ENCODE measurements at places on chromosomes 3 and 15.

DNA sequence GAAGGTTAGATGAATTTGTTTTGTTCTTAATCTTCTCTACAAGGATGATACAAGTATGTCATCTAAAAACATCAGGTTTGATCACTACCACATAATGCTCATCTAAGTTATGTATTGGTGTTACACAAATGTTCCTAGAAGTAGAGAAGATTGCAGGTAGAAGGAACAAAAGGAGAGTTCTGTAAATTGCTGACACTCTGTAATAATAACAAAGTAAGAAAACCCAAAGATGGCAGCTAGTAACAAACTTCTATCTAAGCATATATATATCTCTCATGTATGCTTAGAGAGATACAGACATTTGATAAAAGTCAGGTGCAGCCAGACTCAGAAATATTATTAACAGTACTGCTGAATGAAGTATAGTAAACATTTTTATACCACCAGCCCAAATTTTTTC lies 20.2 kb upstream of the CFAP44 start:
- no peak for DNase-seq

DNA sequence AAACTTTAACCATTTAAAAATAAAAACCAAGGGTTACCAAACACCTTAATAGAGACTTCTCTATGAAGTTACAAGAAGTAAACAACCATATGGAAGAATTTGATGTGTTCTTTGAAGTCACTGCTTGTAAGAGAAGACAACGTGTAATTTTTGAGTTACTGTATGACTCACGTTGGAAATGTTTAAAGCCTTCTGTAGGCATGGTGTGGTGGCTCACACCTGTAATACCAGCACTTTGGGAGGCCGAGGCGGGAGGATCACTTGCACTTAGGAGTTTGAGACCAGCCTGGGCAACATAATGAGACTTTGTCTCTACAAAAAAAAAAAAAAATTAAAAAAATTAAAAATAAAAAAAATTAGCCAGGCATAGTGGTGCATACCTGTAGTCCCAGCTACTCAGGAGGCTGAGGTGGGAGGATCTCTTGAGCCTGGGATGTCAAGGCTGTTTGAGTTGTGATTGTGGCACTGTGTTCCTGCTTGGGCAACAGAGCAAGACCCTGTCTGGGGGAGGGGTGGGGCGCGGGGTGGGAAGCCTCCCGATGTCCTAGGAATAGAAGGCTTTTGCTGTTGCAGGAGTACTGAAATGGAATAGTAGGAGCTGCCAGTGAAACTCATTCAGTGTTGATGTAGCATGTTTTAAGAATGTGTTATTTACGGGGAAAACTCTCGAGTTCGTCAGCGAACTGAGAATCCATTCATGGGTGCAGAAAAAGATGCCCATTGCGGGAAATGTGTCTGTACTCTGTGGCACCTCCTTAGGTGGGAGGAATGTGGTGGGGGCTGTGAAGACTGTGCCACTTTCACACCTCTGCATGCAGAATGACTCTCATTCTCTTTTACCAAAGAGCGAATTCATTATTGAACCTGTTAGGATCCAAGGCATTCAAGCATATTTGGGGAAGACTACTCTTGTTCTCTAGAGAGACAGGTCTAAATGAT lies 134.2 kb downstream of the FNDC3B start:
- peak; percentile 18 for DNase-seq

GRCh38 chr3:182810574-182811268 lies 17.4 kb downstream of the ATP11B start:
- no peak for DNase-seq

DNA sequence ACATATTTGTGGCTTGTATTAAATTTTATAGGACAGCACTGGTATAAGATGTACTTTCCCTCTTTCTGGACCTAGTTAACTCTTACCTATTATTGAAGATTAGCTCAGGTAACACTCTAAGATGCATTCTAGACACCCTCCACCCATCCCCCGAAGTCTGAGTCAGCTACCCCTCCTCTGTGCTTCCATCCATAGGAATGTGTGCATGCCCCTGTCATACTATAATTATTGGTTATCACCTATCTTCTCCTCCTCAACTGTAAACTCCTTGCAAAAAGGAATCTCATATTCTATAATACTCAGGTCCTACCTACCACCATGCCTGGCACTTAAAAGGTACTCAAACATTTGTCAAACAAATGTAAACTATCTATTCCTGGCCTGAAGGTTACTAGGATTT lies 3.0 kb downstream of the PEAK1 start:
- no peak for DNase-seq

DNA sequence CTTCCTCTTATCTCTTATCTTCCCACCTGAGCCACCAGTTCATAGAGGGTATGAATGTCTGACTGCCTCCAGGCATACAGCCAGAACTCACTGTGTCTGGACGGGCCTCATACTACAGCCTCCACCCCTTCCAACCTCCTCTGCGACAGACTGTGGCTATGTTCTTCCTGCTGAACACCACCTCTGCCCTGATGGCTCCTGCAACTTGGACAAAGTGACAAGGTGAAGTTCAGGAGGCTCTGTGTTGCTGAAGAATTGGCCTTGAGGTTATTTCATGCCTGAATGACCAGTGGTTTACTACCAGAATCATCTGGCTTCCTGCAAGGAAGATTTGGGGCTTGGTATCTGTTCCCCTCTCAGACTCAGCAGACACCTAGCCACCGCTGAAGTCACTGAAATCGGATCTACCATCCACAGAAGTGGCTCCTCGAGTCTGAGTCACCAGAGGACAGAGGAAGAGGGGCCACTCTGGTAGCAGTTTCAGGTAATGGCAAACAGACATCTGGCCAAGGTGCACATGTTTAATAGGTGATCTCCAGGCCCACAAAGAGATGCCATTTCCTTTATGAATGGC lies 14.2 kb upstream of the ULK3 start:
- no peak for DNase-seq

DNA sequence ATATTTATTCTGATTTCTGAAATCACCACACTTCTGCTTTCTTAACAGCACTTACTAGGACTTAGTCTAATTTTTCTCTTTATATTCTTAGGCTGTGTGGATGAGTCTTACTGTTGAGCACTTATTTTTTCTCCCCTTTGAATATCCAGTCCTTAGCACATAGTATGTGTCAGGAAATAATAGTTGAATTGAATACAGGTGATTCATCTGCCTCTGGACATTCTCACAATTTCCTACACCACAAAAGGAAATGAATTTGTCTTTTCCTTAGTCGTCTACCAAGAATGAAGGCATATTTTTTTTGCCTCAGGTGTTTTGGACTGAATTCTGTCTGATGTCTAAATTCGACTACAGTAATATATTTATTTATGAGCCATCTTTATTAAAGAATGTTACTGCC lies 204.2 kb downstream of the GHSR start:
- no peak for DNase-seq

DNA sequence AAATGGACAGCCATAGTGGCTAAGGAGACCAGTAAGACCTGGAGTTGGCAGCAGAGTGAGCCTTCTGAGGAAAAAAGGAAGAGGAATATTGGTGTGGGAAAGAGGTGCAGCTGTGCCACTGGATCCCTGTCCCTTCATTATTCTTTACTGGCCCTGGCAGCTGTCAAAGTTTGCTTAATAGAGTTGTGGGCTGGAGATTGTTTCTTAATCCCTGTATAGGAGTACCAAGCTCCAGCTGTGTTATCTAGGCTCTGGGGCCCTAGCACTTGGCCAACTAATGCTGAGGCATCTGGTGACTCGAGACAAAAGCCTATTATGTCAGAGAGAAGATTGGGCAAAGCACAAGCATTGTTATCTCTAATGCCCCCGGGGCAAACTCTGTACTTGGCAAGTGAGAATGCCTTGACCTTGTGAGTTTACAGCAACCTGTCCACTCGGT lies 61.4 kb downstream of the ZNF609 start:
- no peak for DNase-seq

GRCh38 chr15:48962662-48963523 lies 826 bp downstream of the SHC4 start:
- no peak for DNase-seq

DNA sequence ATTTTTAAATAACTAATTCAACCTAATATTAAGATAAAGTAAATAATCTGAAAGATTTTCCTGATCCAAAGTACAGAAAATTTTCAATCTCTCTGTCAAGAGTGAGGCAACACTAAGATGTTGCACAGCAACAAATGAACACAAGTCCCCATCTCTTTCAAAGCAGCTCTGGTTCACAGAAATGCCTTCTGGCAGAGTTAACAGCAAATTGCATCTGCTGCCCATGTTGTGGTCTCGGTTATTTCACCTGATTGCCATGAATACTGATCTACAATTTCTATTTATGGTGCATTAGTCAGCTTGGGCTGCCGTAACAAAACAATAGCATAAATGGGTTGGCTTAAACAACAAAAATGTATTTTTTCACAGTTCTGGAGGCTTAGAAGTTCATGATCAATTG lies 167.3 kb downstream of the BCHE start:
- DNase-seq = no peak

- DNase-seq = no peak
Measured at GRCh38 chr3:49183873-49184272, 12.5 kb downstream of the KLHDC8B start.

DNA sequence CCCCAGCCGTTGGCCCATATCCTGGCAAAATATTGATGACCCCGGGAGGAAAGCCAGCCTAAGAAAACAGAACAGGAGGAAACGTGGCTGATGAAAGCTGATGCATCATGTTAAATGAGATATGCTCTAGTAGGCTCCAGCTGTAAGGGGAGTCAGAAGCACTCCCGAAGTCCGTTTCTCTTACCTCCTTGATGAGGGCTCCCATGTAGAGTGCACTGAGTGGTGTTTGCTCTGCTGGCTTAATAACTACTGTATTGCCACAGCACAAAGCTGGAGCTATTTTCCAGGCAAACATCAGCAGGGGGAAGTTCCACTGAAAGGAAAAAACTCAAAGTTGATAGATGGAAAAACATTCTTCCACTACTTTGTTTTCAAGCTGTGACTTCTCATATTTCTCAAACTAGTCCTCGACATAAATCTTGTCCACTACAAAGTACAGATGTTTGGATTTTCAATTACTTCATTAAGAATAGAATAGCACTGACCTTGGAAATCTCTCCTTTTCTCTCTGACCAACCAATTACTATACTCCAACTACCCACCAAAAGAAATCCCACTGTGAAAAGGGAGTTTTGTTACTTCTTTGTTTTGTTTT lies 72.7 kb downstream of the ALDH1A2 start:
- no peak for DNase-seq

GRCh38 chr3:133924041-133924440 lies 28.4 kb upstream of the RAB6B start:
- DNase-seq = no peak

DNA sequence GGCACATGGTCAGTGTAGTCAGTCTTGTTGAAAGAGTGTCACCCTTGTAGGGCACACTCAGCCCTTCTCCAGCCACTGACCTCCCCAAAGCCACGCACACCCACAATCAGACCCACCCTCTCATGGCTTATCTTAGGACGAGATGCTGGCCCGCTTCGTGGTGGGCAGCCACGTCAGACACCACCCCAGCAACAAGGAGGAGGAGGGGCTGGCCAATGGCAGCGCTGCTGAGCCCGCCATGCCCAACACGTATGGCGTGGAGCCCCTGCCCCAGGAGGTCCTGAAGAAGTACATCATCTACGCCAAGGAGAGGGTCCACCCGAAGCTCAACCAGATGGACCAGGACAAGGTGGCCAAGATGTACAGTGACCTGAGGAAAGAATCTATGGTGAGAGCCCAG lies 10.1 kb upstream of the PODXL2 start:
- no peak for DNase-seq

- DNase-seq = no peak
Measured at GRCh38 chr3:173793963-173794362, 396.4 kb downstream of the NLGN1 start.

- DNase-seq = no peak
Measured at GRCh38 chr15:40412095-40412759, 6.6 kb downstream of the IVD start.

DNA sequence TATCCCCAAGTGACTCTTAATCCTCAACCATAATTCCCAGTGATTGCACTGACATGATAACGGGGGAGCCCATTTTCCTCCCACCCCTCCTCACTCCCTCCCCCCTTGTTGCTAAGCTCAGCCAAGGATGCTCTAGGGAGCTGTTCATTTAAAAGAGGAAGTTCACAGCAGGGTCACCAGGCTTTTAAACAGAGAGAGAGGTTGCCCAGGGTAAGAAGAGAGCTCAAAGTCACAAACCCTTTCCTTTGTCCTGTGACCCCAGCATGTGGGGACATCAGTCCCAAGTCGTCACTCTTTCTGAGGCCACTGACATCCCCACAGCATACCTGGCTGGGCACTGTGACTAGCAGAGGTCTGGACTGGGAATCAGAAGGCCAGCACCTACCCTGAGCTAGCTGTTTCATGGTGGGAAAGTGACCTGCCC lies 144.1 kb downstream of the RORA start:
- no peak for DNase-seq

GRCh38 chr3:102443021-102443420 lies 8.2 kb downstream of the ZPLD1 start:
- no peak for DNase-seq

- peak; percentile 39 for DNase-seq
Measured at GRCh38 chr3:161371441-161372320, at the start of gene SPTSSB. SPTSSB (minus strand) TSS chr3:161371517; CDS start chr3:161346323, 25,194 bp downstream.

DNA sequence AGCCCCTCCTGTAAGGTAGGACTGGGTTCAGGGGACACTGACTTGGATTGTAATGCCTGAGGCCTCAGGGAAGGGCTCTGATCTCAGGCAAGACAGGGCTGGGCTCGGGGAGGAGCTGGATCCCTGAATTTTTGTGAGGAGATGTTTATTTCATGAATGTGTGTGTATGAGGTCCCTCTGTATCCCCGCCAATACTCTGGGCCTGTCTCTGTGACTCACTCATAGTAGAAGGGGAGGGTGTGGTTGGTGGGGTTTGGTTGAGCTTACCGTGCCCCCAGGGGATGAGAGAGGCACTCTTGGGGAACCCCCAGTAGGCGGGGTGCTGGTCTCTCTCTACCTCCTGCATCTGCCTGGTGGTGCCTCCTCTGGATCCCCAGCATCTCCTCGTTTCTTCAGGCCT lies 28.1 kb downstream of the RPSA start:
- DNase-seq = no peak

DNA sequence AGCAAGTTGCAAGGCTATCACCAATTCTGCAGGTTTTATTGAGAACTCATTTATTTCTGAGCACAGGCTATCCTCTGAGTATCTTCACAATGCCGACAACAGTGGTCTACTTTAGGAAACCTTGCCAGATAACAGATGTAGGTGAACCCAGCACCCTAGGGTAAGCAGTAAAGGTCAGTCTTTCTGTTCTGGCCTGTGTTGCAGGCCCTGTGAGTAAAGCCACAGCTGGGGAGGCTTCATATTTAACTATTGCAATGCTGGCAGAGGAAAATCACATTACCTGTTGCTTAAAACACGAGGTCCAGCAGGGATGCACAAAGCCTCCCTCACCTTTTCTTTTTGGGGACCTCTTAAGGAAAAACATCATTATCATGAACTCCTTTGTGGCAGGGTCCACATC lies 55.5 kb downstream of the WHAMM start:
- no peak for DNase-seq

DNA sequence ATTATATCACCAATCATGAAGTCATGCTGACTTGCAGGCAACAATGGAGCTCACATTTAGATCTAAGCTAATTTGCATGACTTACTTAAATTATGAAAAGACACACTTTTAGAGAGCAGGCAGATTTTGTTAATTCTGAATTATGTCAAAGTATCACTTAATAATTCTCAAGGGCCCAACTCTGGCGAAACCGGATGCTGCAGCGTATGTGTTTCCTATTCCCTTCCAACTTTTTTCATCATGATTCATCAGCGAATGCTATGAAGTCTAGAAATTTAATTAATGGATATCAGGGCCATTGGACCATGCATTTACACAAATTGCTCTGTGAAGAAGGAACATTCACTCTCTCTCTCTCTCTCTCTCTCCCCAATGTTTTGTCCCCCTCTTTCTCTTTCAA lies 63.5 kb upstream of the GOLGA8A start:
- DNase-seq = no peak

GRCh38 chr3:30934208-30934550 lies 39.7 kb upstream of the GADL1 start:
- no peak for DNase-seq
